NCI-H2081 treated with DMSO at 0.1 percent for 48 hours (cell line): ENCODE measurements at places on chromosomes 4 and X.

- no peak for DNase-seq
These were observed 301.0 kb downstream of the KCTD8 start for GRCh38 chr4:44147571-44148075.

DNA sequence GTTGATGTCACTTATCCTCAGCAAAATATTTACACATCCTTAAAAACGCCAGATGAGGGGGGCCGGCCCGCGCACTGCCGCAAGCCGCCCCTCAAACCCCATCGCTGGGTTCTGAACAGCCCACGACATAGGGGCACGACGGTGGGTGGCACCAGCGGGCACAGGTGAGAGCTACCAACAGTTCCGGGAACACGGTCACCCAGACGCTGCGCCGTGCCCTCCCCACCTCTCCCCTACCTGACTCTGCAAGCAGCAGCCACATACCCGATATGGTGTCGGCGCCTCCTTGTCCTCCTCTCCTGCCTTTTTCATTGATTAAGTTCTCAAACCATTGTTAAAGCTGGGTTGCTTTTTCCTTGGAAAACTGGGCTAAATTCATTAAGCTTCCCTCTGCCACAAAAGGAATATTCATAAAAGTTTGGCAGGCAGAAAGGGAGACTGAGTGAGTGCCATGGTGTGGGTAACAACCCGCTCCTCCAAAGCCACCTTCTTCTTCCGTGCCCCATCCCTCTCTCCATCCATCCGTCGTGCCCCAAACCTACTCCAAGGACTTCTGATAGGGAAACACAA, 1.4 kb downstream of the RAI2 start:
- DNase-seq, result no peak

- DNase-seq, result no peak
These were observed 183.7 kb downstream of the NSUN7 start for GRCh38 chr4:40933272-40934053.

DNA sequence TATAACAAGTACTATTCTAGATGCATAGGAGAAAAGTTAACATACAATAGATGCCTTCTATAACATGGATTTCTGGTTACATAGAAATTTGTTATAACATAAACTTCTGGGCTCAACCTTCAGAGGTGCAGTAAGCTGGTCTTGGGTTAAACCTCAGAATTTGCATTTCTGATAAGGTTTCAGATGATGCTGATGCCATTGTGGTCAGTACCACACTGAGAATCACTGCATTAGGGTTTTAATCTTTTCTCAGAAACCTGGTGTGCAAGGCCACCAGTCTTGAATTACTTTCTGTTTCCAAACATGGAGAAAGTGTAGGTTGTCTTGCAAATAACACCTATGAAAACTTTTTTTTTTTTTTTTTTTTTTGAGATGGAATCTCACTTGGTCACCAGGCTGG, 146.2 kb downstream of the SPOCK3 start:
- no peak for DNase-seq

GRCh38 chr4:136713140-136713539, 819.2 kb downstream of the PCDH18 start:
- no peak for DNase-seq

DNA sequence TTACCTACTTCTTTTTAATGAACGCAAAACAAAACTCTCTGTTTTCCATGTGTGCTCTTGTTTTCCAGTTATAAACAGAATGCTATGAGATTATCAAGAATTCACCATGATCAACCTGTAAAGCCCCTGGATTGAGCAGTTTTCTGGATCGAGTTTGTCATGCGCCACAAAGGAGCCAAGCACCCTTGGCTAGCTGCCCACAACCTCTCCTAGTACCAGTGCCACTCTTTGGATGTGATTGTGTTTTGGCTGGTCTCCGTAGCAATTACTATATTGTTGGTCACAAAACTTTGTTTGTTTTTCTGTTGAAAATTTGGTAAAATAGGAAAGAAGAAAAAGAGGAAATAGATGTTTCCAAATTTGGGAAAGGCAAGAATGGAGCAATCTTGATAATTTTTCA, 51.1 kb downstream of the UGT2B7 start:
- peak; percentile 11 for DNase-seq

- DNase-seq, result no peak
These were observed 5.4 kb upstream of the TRPC3 start for GRCh38 chr4:121957266-121957665.

DNA sequence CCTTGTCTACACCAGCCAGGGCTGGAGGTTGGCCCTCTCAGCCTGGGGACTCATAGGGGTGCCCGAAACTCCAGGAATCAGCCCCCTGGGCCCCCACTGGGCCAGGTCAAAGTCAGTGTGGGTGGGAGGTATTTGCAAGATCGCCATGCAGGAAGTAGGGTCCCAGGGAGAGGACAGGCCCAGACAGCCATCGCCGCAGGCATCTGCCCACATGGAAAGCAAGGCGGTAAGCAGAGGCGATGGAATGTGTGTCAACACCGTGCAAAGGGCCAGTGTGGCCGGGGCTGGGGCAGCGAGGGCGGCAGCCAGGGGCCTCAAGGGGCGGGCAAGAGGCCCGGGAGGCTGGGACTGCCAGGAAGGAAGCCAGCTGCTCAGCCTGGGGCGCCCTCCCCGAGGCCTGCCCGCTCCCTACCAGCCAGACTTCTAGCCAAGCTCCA, 19.3 kb upstream of the DUSP9 start:
- no peak for DNase-seq

DNA sequence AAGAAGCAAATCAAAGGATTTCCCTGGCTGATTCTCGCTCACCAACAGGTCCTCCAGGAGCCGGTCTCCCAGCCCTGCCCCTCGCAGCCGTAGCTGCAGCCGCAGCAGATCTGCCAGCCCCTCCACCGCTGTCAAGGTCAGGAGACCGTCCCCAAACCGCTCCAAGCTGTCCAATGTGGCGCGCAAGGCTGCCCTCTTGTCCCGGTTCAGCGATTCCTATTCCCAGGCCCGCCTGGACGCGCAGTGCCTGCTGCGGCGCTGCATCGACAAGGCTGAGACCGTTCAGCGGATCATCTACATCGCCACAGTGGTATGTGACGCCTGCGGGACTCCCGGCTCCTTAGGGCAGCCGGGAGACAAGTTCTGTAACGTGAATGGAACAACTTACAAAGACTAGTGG, 25.6 kb downstream of the SPATA18 start:
- no peak for DNase-seq

- no peak for DNase-seq
These were observed 249.6 kb downstream of the OPHN1 start for GRCh38 chrX:68183612-68184214.

- no peak for DNase-seq
These were observed 122.1 kb downstream of the AFF1 start for GRCh38 chr4:87056881-87057280.

DNA sequence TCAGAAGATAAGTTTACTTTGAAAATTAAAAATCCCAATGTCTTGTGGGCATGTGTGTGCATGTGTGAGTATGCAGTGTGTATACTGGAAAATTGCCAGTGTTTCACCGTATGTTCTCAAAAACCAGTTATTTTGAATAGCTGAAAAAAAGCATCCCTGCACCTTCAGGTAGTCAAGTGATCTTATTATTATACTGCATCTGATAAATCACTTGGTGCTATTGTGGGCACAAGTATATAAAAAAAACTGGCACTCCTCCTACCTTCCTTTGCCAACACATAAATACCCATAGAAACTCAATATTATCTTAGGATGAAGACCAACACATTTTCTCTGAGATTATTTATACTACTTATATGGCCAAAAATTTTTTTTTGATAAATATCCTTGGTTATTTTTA, 91.5 kb upstream of the MAP9 start:
- DNase-seq, result no peak

- no peak for DNase-seq
These were observed 27.2 kb downstream of the NOP14 start for GRCh38 chr4:2935762-2936743.

DNA sequence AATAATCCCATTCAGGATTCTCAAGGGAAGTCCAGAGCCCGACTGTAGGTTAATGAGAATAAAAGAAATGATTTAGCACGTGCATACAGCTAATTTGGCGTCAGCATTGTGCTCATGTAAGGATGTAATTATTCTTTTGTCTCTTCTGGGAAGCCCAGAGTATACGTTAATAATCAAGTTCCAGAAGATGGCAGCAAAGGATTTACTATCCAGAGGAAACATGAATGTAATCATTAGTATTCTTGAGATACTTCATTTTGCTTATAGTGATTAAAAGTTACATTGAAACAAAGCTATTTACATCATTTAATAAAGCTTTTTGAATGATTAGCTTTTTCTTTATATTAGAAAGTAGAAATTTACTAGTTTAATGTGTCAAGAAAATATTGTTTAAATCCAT, 27.1 kb upstream of the MAP9 start:
- peak; percentile 43 for DNase-seq

DNA sequence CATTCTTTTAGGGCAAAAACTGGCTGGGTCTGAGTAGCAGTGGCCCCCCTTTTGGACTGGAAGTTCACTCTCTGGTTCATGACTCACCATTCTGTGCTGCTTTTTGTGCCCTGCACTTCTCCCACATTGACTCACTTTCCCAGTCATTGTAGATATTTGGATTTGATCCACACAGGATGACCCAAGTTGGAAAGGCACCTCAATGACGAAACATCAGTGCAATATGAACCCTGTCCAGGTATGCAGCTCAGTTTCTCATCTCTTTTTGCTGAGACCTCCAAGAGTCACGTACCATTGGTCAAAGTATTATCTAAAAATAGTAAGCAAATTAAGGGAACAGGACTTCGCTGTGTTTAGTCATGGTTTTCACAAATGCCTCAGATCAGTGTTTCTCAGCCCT, 92.7 kb downstream of the CBLL2 start:
- DNase-seq, result no peak

- DNase-seq, result no peak
These were observed 16.7 kb downstream of the OPHN1 start for GRCh38 chrX:68416592-68416991.
